ENCODE measurements at places on chromosomes 13 and 19.

- DNase-seq = peak; percentile 75
These were observed at the start of gene TLE5 for GRCh38 chr19:3062165-3063105. Gene TLE5 (minus strand): TSS chr19:3062495. CDS start chr19:3062200, 295 bp downstream.

GRCh38 chr13:110636053-110636475 lies 20.7 kb downstream of the NAXD start:
- no peak for DNase-seq

DNA sequence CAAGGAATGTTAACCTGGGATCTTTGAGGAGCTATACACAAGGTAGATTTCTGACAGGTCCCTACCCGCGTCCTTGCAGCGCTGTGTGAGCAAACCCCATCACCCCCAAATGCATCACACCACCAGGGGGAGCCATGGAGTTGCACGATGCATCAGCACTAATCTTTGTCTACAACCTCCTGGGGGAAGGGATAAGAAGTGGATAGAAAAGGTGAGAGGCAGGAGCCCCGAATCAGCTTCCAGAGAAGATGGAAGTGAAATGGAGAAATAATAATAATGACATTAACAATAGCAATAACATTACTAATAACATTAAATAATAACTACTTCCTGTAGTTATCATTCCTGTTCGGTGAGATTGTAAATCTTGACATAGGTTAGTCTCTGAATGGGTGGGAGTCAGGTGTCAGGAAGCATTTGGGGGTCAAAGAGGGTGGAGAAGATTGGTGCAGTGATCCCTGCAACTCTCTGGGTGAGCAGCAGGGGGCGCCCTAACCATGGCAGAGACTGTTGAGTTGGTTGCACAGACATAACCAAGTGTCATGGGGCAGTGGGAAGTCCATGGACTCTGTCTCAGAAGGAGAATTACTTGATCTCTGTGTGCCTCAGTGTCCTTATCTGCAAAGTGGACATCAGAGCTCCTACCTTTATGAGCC lies 16.5 kb downstream of the SIGLEC7 start:
- DNase-seq = no peak

GRCh38 chr19:55820037-55820436 lies 11.8 kb downstream of the NLRP11 start:
- DNase-seq = no peak

- DNase-seq = no peak
These were observed 147.3 kb downstream of the SLC7A1 start for GRCh38 chr13:29448174-29448573.

- DNase-seq = peak; percentile 58
These were observed 3.7 kb downstream of the ANGPTL8 start for GRCh38 chr19:11242864-11243797.

GRCh38 chr13:108987517-108987916 lies 358.1 kb downstream of the MYO16 start:
- DNase-seq = no peak

DNA sequence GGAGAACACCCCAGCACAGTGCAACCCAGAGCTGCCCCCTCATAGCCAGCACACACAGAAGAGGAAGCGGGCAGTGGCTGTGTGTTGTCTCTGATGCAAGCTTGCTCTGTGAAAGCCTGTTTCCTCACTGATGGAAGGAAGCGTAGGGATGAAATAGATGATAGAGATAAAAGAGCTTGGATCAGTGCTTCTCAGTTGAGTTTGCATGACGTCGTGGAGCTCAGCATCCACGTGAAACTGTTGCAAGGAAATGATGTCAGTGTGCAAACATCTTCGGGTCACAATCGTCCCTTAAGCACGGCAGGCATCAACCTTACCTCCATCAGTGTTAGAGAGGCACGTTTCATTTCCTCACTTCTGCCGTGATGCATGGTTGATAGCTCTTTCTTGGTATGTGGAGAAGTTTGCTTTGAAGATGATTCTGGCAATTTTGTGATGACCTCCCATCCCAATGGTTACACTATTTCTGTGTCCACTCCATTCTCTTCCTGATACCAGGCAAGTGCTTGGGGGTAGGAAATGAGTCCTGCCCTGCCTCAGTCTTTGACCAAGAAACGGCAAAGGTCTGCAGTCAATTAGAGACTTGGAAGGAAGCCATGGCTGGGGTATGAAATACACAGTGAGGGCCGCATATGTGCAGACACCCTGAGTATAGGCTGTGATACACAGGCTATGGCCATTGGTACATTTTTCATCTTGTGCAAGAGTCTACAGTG lies 183.0 kb downstream of the ZNF536 start:
- DNase-seq = no peak

GRCh38 chr19:49502866-49503581 lies 6.8 kb downstream of the RPS11 start:
- DNase-seq = no peak

DNA sequence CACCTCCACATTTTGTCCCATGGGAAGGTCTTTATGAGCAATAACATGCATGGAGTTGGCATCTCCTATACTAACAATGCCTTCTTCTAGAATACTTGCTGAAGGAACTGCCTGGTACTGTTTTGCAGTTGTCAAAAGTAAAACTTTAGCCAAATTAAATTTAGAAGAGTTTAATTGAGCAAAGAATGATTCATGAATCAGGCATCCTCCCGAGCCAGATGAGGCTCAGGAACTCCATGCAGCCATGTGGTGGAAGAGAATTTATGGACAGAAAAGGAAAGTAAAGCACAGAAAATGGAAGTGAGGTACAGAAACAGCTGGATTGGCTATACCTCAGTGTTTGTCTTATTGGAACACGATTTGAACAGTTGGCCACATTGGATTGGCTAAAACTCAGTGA lies 1081.9 kb downstream of the SLITRK1 start:
- no peak for DNase-seq

- no peak for DNase-seq
These were observed 10.1 kb upstream of the ZNF358 start for GRCh38 chr19:7505682-7506384.

- DNase-seq = no peak
These were observed 39.6 kb upstream of the MIR17HG start for GRCh38 chr13:91307887-91308286.

DNA sequence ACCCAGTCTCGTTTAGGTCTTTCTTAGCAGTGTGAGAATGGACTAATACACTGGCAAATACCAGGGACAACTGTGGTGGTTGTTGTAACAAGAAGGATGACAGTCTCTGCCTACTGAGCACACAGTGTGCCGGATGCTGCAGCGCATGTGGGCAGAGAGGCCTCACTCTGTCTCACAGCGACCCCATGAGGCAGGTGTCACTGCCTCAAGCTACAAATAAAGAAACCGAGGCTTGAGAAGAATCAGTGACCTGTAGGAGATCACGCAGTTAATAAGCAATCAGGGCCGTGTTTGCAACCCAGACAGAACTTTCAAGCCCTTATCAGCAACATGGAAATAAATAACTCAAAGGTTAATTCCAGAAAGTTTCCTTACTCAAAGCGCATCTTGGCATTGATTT lies 40.5 kb upstream of the GAS6 start:
- no peak for DNase-seq

GRCh38 chr19:17242431-17243208 lies 3.1 kb downstream of the NR2F6 start:
- DNase-seq = no peak

- DNase-seq = peak; percentile 97
These were observed at the start of gene ZNF230 for GRCh38 chr19:44002566-44003460. Gene ZNF230 (plus strand): TSS chr19:44002957. CDS start chr19:44007079, 4,122 bp downstream.

- DNase-seq = no peak
These were observed 120.0 kb downstream of the ITGBL1 start for GRCh38 chr13:101572456-101572855.

Measured in dorsolateral prefrontal cortex (tissue), 122 donors.